ENCODE measurements at places on chromosomes 5 and 9.

GRCh38 chr5:134512661-134512999 lies 12.8 kb upstream of the JADE2 start:
- no peak for DNase-seq

GRCh38 chr9:94921092-94921471 lies 194.6 kb downstream of the AOPEP start:
- no peak for DNase-seq

DNA sequence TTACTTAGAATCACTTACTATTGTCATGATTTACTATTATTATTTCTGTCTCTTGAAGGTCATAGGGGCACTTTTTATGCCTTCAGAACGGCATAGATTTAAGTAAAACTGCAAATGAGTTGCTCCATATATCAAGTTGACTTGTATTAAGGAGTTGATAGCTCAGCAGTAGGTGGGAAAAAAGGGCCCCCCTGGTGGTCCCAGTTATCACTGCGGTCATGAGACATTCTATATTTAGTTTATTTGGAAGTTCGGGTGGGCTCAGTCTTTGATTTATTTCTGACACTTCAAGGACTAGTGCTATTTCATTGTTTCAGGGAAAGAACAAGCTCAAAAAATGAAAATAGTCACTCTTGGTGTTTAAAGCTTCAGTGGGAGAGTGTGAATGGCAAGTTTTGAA lies 159.3 kb downstream of the SLC24A2 start:
- DNase-seq = no peak

- DNase-seq = no peak
Observed at GRCh38 chr5:72245951-72246532, 74.0 kb downstream of the MRPS27 start.

DNA sequence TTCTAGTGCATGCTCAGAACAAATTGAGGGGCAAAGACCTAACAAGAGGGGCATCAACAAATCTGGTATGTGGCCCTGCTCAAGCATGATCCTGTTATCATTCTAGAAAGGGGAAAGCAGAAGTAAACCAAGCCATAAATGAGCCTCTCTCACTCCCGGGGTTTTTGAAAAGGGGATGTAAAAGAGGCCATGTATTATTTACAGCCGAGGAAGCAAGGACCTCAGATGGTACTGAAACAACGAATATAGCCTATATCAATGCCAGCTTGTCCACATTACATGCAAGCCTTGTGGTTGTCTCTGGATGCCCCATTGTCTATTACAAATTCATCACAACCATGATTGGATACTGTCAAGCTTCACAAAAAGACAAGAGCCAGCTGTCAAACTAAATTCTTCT lies 211.3 kb downstream of the DCP2 start:
- DNase-seq = no peak

- no peak for DNase-seq
Observed at GRCh38 chr5:74314906-74315305, 325.6 kb downstream of the ENC1 start.

DNA sequence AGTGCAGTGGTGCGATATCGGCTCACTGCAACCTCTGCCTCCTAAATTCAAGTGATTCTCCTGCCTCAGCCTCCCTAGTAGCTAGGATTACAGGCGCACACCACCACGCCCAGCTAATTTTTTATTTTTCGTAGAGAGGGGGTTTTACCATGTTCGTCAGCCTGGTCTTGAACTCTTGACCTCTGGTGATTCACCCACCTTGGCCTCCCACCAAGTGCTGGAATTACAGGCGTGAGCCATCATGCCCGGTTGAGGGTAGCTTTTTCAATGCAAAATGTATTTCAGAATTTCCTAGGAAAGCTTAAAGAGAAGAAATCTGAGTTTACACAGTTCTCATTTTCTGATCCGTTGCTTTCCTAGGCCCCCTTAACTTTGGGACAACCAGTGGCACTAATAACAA lies 15.7 kb downstream of the BDP1 start:
- DNase-seq = no peak

DNA sequence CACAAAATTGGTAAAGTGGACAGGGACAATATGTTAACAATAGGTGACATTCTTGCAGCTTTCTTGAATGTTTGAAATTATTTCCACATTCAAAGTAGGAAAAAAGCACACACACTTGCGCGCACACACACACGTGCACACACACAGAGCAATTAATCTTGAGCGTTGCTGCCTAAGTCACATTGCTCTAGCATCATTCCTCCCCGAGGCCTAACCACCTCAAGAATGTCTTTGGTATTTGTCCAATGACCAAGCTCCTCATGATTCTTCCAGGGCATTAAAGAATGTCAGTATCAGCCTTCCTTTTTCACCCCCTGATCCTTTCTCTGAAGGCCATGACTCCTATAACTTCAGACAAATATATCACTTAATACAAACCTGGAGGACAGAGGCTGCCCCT lies 198.1 kb downstream of the NPR3 start:
- peak; percentile 56 for DNase-seq

DNA sequence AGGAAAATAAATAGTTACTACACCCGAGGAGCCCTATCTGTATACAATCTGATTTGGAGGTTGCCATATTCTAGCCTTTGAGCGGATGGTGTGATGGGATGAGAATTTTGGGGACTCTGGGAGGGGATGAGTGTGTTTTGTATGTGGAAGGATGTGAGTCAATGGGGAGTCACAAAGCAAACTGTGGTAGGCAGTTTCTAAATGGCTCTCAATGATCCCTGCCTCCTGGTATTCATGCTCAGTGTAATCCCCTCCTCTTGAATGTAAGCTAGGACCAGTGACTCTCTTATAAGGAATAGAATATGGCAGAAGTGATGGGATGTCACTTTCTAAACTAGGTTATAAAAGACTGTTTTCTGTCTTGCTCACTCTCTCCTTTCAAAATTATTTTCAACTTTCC lies 205.7 kb upstream of the RIOK2 start:
- DNase-seq = no peak

- no peak for DNase-seq
Observed at GRCh38 chr9:34664281-34665066, 2.0 kb upstream of the CCL27 start.

DNA sequence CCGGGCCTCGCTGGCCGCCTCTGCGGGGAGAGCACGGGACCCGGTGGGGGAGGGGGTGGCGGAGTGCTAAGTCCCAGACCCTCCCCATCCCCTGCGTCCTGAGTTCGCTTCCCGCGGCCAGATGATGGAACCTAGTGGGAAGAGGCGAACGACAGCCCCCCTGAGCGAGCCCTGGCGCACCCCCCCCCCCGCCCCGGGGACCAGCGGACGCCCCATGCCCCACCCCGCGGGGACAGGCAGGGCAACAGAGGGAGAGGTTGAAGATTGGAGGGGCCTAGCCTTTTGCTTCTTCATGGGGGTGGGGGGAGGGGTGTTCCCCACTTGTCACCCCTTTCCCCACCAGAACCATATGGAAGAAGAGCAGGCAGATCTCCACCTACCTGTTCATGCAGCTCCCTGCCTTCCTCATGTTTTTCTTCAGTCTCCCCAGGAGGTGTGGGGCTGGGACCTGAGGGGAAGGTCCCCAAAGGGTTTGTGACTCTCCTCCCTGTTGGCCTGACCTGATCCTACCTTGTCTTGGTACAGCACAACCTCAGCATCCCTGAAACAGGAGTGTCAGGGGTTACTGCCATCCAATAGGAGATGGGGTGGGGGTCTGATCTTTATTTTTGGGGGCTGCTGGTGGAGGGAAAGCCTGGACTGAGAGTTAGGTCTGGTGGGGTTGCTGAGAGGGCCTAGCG lies 485 bp downstream of the FAM53C start:
- DNase-seq = no peak

DNA sequence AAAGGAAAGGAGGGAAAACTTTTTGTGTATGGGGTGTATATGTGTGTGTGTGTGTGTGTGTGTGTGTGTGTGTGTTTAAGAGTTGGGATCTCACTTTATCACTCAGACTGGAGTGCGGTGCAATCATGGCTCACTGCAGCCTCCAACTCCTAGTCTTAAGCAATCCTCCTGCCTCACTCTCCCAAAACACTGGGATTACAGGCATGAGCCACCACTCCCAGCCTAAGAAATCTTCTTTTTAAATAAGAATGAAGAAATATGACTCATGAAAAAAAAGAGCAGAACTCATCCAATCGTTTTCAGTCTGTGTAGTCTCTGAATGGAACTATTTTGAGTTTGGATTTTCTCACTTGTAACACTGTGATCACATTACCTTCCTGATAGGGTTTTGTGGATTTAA lies 601.5 kb downstream of the ACTL7B start:
- no peak for DNase-seq

GRCh38 chr5:17882760-17883488 lies 248.7 kb downstream of the TAF11L14 start:
- no peak for DNase-seq

DNA sequence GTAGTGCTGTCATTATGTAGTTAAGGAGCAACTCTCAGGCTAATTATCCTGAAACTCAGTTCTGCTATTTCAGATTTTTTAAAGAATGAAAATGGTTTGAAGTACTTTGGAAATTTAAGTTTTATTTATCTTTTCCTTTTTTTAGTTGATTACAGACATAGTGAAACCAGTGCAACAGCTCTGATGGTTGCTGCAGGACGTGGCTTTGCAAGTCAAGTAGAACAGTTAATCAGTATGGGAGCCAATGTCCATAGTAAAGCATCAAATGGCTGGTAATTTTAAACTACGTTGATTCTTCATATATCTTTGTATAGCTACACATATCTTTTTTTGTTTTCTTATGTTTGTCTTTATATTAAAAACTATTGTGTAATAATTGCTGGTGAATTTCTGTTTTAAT lies 34.9 kb downstream of the YTHDC2 start:
- no peak for DNase-seq

DNA sequence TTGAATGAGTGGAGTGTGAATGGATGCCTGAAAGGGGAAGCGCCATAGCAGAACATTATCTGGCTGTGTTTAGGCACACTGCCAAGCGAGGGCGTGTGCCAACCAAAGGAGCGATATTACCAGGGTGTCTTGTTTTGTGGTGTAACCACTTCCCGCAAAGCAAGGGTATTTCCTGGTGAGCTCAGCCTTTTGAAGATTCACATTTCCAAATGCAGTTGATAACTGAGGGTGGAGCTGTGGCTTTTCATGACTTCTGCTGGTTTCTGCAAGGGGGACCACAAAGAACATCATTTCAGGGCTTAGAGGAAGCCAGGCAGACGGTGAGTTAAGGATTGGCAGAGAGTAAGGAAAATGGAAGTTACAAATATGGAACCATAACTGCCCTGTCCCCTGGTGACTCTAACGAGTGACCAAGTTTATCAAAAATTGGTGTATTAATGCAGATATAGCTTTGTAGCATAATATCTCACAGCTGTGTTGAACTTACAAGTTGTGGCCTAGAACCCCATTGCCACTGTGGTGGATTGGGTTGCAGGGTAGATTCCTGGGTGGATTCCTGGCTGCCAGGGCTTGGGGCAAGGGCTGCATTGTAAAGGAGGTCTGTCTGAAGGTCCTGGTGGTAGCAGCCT lies 71.4 kb downstream of the RALGPS1 start:
- no peak for DNase-seq

- DNase-seq = no peak
Observed at GRCh38 chr5:139911425-139912120, 116.0 kb downstream of the PSD2 start.

- DNase-seq = no peak
Observed at GRCh38 chr5:81850501-81851357, 99.8 kb upstream of the SSBP2 start.

DNA sequence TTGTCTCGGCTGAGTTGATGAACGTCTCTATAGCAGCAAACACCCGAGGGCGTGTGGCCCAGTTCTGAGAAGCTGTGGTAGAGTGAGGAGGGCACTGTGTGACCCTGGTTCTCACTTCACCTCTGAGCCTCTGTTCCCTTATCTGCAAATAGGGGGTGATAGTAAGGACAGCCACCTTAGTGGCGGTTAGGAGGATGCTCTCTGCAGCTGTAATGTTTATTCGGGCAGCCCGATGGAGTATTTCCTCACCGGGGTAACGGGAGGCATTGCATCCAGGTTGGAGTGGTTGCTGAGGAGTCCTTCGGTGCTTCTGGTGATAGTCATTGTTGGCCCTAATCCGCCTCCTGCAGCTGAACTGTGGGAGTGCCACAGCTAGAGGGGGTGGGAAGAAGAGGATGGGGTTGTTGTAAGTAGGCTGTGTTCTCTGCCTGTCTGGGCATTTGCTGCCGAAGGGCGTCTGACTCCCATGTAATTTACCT lies 13.9 kb downstream of the PRRC2B start:
- DNase-seq = no peak

DNA sequence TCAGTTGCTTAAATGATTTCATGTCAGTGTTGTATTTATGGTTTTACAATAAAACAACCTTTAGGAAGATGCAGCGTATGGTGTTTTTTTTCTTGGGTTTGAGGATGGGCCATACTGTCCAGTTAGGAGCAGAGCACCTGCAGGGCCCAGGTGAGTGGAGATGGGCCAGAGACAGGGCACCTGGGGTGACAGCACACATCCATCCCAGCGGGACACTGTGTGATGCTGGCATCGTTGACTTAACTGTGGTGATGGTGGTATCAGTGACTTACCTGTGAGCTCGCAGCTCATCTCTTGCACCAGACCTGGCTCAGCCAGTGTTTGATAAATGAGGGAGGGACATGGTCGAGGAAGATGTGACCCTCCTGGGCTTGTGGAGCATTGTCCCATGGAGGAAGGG lies 21.6 kb downstream of the AMBP start:
- no peak for DNase-seq

DNA sequence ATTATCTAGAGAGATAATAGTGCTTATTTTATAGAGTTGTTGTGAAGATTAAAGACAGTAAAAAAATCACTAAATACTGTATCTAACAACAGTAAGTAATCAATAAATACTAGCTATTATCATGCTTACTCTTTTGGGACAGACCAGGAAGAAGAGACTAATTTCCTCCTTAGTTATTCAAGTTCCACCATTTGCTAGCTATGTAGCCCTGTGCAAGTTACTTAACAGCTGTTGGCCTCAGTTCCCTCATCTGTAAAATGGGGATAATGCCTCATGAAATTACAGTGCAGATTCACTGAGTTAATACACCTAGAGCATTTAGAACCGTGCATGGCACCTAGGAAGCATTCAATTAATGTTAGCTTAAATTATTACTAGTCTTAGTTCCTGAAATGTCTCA lies 2.6 kb downstream of the RBM18 start:
- DNase-seq = no peak

- DNase-seq = no peak
Observed at GRCh38 chr5:156237361-156237760, 89.6 kb upstream of the SGCD start.

GRCh38 chr9:126304971-126305320 lies 21.7 kb upstream of the MVB12B start:
- no peak for DNase-seq
